ENCODE measurements at places on chromosomes 6 and 20. TPM values are rescaled to one million over a fixed set of nuclear protein-coding genes. Genes with fewer than 3 reads are reported as not detected.

Gene CYP21A2
- not detected for total RNA-seq

DNA sequence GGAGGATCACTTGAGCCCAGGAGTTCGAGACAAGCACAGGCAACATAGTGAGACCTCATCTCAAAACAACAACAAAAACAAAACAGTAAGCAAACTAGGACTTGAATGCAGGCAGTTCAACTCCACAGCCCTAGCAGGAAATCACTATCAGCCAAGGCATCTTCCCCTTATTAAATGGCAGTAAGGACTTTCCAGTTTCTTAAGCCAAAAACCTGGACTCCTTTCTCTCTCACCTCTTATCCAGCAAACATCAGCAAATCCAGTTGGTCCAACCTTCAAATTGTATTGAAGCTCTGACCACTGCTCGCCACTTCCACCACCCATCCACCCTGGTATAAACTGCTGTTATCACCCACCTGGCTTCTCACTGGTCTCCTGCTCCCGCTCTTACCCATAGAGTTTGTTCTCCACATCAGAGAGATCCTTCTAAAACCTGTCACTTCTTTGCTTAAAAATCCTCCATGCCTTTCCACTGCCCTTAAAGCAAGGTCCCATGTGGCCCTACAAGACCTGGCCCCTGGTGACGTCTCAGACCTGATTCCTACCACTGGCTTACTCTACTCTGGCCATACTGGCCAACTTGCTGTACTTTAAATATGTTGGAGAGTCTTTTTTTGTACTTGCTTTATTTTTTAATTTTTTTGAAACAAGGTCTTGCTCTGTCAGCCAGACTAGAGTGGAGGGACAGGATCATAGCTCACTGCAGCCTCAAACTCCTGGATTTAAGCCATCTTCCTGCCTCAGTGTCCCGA, 27.6 kb downstream of the BCL2L1 start:
- no peak for DNase-seq

DNA sequence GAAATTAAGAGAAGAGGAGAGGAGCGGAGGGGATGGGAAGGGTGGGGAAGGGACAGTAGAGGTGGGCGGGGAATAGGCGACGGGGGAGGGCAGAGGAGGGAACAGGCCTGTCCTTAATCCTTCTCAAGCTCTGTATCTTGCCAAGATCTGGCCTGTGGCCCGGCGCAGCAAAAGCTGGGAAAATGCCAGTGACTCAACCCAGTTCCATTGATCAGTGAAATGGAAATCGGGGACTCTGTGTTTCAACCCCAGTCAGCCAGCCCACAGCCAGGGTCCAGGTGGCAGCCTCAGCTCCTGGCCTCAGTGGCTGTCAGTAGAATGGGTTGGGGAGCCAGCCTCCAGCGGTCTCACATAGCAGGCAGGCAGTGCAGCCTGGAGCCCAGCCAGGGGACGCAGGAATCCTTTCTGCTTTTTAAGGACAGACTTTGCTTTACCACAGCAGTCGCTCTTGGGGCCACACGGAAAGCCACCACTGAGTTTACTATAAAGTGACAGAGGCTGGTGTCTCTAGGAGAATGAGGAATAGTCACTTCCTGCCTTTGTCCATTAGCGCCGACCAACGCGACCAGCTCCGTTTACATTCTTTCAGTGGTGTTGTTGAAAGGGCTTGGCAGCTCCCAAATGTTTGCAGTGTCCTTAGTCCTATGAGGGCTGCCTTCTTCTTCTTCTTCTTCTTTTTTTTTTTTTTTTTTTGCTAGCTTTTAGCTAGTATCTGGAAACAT, 128.0 kb downstream of the RIN2 start:
- peak; percentile 74 for DNase-seq

DNA sequence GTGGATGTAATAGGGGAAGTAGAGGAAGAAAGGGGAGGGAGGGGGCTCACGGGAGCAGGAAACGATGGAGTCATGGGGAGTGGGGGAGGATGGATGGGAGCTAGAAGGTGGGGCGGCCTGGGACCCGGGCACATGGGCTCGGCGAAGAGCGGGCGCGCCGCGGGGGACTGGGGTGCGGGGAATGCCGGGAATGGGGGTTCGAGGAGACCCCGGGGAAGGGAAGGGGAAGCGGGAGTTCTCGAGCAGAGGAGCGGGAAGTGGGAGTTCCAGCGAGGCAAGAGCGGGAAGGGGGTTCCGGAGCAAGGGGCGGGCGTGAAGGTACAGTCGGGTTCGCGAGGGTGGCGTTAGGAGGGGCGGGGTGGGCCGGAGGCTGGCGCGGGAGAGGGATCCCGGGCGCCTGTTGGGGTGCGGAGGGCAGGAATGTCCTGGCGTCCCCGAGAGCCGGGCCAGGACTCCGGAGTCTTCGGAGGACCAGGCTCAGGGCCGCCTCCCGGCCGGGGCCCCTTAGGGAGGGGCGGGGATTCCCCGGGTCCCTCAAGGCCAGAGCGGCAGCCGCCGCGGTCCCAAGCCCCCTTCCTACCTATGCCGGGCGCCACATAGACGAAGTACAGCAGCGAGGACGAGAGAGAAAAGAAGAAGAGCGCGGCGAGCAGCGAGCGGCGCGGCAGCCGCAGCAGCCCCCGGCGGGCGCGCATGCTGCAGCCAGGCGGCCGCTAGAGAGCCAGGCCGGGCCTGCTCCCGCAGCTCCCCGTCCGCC, 504 bp downstream of the B4GALT5 start:
- peak; percentile 66 for DNase-seq

Gene SLC17A2
- total RNA-seq = not detected

GRCh38 chr20:45873409-45874103, 7.5 kb upstream of the ZSWIM1 start:
- no peak for DNase-seq

DNA sequence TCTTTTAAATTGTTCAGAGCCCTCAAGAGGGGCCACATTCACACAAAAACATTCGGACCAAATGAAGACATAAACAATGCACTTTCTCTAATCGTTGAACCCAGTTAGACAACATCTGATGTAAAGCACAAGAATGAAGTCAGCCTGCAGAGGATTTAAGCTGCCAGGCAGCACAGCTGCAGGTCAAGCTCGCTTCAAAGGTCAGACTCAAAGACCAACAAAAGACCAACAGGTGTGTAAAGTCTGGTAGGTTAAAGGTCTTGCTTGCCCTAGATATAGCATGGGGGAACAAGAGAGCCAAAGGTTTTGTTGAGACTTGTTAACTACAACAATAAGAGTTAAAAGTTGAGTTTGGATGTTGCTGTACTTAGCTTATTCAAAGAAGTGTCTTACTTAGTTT, 26.7 kb upstream of the MYLIP start:
- DNase-seq = no peak

Data from left colon (tissue), 2 donors.